ENCODE measurements at places on chromosomes 12 and 14.

- DNase-seq, result no peak
Observed at GRCh38 chr12:104751594-104751993, 206.5 kb downstream of the SLC41A2 start.

DNA sequence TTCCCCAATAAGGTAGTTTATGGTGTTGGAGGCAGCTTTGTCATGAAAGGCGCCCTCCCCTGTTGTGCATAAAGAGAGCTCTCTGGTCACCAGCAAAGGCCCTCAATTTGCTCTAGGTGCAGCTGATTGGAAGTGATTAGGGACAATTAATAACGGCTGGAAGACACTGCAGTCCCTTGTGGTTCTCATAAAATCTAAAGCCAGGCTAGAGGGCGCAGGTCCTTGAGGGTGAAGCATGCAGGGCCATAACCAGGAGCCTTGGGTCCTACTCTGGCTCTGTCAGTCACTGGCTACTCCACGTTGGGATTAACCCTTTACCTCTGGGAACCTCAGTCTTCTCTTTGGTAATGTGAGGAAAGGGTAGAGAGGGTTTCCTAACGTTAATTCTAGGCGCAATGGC, 1.9 kb downstream of the DAAM1 start:
- peak; percentile 5 for DNase-seq

GRCh38 chr14:51562816-51563215, 88.9 kb upstream of the FRMD6 start:
- no peak for DNase-seq

DNA sequence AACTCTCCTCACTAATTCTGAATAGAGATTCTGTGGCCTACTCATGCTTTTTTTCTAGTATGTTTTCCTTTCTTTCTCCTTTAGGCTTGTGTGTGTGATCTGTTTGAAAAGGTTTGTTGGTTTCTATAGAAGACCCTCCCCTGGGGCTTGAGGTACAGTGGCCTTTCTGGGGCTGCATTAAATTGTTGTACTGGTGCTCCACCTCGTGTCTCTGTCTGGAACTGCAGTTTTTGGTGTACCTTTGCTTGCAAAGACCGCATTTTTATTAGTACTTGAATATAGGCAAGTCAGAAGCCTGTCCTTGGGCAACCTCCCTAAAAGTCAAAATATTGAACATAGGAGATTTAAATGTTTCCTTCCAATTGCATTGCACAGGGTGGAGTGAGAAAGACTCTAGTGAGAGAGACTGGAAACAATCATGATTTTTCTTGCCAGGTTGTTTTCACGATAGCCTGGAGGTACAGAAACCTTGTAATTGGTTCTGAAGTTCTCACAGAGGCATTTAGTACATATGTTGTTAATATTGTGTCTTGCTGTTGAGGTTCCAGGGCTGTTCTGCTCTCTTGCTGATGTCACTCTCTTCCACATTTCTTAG, 39.0 kb downstream of the SLCO1B1 start:
- DNase-seq, result peak; percentile 6

DNA sequence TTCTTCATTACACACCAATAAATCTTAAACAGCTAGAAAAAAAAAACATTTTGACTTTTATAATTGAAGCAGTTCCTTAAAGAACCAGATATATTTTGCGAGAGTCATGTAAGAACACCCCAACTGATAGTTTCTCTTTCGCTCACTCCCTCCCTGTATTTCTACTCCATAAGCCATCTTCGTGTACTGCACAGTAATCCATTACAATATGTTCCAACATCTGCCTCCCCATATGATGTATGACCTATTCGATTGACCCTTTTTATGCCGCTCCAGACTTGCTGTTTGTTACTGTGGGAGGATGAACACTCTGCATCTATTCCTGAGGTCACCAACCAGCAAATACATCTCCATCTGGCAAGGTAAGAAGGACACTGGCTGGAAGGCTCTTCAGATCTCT, 331.7 kb downstream of the SOX5 start:
- no peak for DNase-seq

DNA sequence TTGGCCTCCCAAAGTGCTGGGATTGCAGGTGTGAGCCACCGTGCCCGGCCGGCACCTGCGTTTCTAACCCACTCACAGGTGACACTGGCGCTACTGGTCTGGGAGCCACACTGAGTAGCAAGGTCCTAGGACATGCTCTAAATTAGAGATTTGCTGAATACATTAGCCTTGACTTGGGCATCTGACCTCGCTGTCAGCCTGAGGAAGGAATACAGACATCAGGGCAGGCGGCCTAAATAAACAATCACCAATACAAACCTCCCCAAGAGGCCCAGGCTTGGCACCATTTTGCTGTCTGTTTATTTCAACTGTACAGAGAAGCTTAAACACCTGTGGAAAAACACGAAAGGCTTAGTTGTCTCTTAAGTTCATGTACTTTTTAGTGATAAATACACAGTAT, 27.5 kb downstream of the P2RX4 start:
- DNase-seq, result no peak

DNA sequence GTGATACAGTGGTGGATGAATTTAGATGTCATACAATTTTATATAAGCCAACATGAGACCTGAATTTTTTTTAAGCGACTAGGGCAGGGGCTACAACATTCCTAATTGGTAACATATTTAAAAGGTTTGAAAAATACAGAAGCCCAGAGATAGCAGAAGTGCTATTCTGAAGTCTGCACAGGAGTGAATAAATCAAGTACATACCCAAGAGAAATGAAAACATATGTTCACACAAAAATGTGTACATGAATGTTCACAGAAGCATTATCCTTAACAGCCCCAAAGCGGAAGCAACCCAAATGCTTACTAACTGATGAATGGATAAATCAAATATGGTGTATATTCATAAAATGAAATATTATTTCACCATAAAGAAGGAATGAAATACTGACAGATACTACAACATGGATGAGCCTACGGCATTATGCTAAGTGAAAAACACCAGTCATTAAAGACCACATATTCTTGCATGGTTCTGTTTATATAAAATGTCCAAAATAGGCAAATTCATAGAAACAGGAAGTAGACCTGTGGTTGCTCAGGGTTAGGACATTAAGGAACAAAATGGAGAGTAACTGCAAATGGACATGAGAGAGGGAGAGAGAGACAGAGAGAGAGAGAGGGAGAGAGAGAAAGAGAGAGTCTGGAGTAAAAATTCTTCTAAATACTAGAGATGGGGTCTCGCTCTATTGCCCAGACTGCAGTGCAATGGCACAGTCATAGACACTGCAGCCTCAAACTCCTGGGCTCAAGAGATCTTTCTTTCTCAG, 28.0 kb upstream of the GXYLT1 start:
- no peak for DNase-seq

- no peak for DNase-seq
Observed at GRCh38 chr12:4216187-4216927, 57.2 kb upstream of the CCND2 start.

GRCh38 chr12:129337413-129337812, 484.1 kb downstream of the GLT1D1 start:
- no peak for DNase-seq

DNA sequence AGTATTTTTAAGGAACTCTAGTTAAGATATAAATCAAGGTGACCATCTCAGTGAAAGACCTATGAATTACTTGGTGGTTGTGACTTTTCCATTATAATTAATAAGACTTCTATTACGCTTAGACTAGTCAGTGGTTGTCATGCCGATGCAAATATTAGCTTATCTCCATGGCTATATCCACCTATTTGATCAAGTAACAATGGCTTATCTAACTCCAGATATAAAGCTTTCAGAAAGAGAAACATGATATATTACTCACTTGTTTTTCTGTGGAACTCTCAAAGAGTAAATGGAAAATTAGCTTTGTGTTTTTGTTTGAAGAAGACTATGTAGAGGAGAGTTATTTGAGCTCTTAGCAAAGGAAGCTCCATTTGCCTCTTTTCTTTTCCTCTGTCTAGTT, 323.8 kb upstream of the DCN start:
- no peak for DNase-seq

DNA sequence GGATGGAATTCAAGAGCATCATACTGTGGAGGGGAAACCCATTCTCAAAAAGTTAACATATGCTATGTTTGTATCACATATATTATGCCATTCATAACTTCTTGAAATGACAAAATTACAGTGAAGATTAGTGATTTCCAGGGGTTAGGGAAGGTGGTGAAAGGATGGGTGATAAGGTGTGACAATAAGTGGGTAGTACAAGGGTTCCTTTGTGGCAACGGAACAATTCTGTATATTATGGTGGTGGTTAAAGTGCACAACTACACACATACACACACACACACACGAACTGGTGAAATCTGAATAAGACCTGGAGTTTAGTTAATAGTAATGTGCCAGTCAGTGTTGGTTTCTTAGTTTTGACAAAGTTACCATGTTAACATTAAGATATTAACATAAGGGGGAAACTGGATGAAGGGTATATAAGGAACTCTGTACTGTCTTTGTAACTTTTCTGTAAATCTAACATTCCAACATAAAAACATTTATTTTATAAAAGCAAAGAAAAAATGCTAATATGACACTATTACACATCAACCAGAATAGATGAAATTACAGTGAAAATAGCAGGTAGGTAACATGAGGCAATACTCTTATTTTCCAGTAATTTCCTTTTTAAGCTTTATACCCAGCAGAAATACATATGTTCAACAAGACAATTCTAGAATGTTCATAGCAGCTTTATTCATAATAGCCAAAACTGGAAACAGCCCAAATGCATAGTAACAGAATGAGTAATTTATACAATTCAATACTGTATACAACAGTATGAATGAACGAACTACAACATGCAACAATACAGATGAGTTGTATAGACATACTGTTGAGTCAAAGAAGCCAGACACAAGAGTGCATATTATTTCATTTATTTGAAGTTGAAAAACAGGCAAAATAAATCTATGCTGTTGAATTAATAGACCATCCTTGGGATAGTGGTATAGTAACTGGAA, 44.0 kb upstream of the OR5AU1 start:
- DNase-seq, result no peak

DNA sequence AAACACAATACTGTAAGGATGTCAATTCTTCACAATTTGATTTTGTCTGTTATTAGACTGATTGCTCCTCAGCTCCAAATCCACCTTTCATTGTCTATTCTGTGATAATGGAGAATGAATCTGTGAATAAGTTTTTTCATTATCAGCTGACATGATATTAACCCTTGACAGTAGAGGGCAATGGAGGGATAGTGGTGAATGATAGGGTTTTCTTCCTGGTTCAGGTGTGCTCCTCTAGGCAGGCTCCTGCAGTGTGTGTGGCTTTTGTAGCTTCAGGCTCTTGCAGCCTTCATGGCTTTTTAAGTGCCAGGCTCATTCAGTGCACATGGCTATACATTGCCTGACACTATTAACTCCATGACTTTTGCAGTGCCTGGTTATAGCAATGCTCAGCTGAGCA, 23.4 kb upstream of the ZNF641 start:
- DNase-seq, result no peak

- DNase-seq, result no peak
Observed at GRCh38 chr14:97697772-97698171, 900.6 kb downstream of the VRK1 start.

- DNase-seq, result no peak
Observed at GRCh38 chr12:80040075-80040738, 59.1 kb upstream of the OTOGL start.

- no peak for DNase-seq
Observed at GRCh38 chr12:80565271-80565670, 121.2 kb downstream of the PTPRQ start.

DNA sequence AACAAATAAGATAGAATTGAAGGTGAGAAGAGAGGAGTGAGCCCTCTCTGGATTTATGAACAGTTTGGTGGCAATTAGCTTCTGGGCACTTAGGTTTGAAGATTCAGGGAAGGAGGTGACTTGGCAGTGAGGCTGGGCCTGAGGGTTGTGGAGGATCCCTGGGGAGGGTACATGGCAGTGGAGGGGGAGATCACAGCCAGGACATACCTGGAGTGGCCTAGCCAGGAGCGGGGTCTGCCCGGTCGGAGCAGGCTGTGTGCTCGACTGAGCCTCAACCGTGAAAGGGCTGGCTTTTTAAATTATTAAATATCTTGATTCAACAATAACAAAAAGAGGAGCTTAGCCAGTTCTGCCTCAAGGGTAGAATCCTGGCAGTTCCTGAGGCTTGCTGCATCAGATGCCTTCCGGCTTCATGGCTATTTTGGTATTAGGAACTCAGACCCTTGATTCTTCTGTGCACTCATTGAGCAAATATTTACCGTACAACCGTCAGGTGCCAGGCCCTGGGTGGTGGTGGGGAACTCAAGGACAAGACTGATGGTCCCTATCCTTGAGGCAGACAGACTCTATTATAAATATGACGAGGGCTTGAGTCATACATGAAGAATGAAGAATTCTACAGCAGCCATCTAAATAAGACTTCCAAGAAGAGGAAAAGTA, 73.4 kb downstream of the SPTB start:
- no peak for DNase-seq

- DNase-seq, result no peak
Observed at GRCh38 chr12:24798335-24798734, 150.6 kb downstream of the BCAT1 start.

DNA sequence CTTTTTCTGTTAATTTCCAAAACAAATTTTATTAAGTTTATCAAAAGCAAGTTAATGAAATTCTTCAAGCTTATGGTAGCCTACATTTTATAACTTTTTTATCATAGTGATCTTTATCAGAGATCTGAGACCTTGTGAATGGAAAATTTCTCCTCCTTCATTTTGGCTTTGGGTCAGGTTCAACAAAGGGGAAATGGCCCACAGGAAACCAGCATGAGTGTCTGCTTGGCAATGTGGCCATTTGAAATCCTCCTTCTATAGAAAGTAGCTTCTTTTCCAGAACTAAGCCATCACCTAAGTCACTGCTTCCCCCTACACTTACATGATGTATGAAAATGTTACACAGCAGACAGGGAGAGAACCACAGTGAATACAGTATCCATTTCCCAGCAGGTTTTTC, 1.6 kb downstream of the RHOJ start:
- DNase-seq, result no peak

DNA sequence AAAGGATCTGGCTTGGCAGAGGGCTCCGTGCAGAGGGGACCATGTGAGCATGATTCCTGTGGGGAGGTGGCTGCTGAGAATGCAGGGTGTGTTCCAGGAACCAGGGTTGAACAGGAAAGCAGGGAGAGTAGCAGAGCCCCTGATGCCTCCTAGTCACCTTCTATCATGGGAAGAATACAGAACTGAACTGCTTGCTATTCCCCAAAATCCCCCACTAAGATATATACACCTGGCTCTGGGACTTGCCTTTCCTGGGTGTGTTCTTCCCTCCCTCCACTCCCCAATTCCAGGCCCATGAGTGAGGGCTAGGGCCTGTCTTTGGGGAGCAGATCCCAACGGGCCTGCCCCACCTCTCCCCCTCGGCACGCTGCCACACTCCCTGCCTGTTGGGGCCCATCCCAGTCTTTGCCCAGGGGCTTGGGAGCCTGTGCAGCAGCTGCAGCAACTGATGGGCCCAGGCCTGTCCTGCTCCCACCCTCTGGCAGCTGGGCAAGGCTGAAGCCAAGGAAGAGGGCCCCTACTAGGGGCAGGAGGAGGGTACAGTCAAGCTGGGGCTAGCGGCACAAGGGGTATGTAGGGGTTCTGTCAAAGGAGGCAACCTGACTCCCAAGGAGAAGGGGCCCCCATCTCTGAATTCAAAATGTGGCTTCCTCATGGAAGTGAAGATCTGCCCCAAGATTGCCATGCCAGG, 3.2 kb downstream of the AJUBA start:
- DNase-seq, result no peak

All from thyroid gland (tissue), 4 donors.